ENCODE measurements at places on chromosomes 2 and 18.

- DNase-seq = no peak
Measured at GRCh38 chr18:79805926-79806487, 8.3 kb downstream of the KCNG2 start.

DNA sequence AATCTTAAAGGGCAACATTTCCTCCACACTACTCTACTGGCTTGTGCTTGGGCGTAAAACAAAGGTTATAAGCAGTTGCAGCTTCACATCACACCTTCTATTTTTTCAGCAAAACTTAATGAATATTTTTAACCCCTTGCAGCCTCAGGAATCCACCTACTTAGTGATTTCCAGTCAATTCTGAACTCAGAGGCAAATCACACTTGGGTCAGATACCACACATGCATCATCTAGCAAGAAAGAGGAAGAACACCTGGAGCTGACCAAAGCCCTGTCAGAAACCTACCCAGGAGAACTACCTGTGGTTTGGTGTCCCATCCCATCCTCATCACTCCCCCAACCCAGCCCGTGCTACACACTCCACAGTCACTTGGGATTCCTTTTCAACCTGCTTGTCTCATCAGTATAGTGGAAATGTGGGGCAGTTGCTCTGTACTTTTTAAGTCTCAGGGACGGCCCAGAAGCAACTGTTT lies 25.5 kb downstream of the PIAS2 start:
- no peak for DNase-seq

DNA sequence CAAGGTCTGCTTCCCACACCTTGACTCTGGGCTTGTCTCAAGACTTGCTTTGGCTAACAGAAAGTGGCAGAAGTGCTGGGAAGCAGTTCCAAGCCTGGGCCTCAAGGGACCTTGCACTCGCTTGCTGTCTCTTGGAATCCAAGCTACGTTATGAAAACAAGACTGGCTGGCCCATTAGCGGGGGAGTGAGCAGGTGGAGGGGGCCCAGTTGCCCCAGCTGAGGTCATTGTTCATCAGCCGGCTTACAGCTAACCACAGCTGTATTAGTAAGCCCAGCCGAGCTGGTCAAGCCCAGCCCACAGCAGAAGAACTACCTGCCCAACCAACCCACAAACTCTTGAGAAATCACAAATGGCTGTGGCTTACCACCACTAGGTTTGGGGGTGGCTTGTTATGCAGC lies 63.1 kb downstream of the MARCO start:
- DNase-seq = no peak

- DNase-seq = no peak
Measured at GRCh38 chr2:65360441-65360840, 72.0 kb downstream of the SPRED2 start.

DNA sequence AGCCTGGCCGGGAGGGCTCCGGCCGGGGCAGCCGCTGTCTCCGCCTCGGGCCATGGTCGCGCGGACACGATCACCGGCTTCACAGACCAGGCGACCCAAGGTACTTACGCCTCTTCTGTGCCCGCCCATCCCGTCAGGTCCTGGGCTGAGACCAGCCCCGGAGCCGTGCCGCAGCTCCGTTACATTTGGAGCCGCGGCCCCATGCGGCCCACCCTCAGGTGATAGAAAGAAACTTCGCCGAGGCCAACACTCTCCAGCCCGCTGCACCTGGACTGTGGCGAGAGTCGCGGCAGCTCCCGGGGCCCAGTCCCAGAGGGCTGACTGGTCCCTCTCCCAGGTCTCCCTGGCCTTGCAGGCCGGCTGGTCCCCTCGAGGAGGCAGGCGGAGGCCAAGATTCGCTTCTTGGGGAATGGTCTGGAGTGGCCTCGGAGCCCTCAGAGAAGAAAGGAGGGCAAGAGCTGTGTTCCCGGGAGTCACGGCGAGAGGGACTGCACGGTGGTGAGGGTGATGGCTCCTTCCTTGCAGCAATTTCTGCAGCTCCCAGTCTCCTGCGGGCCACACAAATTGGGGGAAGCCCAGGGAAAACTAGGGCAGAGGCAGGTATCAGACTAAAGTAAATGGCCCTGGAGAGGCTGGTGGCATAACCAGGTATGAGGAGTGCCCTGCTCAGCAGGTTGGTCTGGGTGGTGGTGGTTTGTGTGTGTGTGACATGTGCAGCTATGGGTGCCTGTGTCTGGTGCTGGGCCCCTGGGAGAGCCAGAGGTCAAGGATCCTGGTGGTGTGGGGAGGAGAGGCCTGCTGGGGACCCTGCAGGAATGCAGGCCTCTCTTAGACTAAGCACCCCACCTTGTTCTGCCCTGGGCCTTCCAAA lies 822 bp downstream of the GDF7 start:
- no peak for DNase-seq

GRCh38 chr2:46001290-46001689 lies 295.9 kb upstream of the EPAS1 start:
- DNase-seq = no peak

DNA sequence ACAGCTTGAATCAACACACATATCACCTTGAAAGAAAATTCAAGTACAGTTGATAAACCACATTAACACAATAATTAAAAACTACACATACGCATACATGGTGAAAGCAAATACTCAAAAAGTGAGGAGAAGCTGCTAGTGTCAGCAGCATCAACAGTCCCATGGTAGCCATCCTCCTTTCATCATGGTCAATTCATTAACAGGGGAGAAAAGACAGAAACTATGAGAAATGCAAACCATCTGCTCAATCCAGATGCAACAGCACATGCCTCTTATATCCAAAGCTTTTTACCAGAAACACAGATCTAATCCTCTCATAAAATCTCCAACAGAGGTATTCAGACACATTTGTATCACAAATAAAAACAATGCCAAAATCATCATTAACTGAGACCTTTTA lies 81.9 kb upstream of the CHRNA1 start:
- no peak for DNase-seq
